ENCODE measurements at places on chromosomes 5 and 9.

GRCh38 chr5:59174248-59174844, 591.5 kb downstream of the RAB3C start:
- no peak for DNase-seq

DNA sequence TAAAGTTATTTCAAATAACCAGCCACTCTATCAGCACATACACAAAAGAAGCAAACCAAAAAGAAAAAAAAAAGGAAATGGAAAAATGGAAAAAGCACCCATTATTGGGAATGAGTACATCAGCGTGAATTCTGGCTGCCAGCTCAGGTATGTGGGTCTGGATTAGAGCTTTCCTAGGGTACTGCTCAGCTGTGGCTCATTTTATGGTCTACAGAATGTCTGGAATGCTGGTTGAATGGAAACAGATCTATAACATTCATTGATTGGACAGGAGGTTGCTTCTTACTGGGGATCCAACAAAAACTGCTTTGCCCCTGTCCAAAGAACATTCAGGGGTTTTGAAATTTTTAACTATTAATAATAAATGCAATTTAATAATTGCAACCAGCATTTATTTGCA, 3.9 kb upstream of the CAST start:
- DNase-seq, result no peak

GRCh38 chr5:174312641-174313040, 267.1 kb downstream of the NSG2 start:
- no peak for DNase-seq

- DNase-seq, result no peak
These were observed 122.1 kb downstream of the SAXO1 start for GRCh38 chr9:18910916-18911315.

DNA sequence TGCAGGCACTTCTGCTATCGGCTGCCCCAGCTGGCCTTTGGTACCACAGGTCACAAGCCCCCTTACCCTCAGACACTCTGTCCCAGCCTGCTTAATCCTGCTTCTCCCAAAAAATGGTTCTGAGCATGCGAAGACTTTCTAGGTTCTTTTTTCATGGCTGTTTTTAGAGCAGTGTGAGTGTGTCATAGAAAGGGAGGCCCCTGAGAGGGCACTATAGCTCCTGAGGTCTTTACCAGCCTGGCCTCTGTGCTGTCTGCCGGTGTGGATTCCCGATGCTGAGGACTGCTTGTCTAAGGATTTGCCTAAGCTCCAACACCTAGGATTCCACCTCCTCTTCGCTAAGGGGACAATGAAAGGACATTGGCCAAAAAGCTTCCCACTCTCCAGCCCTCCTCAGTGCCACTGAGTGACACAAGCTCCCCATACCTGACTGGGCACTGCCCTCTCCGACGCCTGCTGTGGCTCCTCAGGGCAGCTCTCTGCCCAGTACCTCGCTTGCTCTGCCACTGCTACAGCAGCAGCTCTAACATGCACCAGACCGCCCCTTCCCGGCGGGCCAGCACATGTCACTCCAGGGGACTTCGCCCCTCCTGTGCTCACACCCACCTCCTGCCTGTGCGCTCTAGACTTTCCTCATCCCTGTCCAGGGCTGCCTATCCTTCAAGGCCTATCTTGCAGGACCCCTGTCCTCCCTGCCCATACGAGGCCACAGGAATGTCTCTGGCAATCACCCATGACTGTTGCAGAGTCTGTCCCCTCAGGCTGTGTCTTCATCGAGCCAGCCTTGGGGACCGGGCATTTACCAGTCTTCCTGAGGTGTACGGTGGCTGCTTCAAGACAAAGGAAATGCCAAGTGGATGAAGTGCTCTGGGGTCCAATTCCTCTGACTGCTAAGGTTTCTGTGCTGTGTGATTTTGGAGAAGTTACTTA, 21.0 kb downstream of the MACROH2A1 start:
- DNase-seq, result no peak
